ENCODE measurements at places on chromosomes 7 and 10. TPM values are rescaled to one million over a fixed set of nuclear protein-coding genes. Genes with fewer than 3 reads are reported as not detected.

DNA sequence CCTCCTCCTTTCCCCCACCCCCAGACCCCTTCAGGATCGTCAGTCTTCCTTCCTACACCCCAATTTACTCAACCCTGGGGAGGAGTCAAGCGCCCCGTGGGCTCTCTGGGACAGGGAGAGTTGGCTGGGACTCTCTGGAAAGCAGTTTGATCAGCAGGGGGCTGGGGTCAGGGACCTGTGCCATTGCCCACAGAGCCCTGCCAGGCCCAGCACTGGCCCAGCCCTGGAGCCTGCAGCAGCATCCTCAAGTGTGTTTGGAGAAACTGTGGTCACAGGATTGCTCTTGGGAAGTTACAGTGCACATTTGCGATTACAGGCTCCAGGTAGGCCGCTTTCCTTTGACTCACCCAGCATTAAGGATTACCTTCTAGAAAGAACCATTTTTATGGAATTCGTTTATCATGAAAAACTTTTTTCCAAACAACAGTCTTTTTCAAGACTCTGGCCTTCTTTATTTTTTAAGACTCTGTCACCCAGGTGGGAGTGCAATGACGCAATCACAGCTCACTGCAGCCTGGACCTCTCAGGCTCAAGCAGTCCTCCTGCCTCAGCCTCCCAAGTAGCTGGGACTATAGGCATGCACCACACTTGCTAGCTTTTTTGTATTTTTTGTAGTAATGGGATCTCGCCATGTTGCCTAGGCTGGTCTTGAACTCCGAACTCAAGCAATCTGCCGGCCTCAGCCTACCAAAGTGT is 50.7 kb downstream of the CHST3 start:
- DNase-seq: no peak
- H3K4me3 ChIP-seq: no peak overlapping the region
- no peaks in the 10 kb centered on the region for H3K36me3 ChIP-seq
- no peaks in the 10 kb centered on the region for H3K4me1 ChIP-seq

DNA sequence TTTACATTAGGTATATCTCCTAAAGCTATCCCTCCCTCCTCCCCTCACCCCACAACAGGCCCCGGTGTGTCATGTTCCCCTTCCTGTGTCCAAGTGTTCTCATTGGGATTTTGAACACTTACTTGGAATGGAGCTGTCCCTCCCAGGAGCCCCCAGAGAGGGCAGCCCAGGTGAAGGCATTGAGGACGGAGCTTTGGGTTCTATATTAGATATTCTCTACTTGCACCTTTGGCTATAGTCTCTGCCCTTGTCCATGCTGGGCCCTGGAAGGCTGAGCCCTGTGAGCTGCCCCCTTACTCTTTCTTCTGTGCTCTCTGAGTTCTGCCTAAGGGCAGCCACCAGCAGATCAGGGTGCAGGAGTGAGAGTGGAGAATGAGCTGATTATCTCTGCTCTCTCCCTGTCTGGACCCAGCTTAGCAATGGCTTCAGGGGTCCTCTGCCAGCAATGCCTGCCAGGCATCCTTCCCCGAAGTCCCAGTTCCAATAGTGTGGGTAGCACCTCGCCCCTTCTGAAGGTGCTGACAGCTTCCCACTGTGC is 11.2 kb downstream of the ADRA2A start:
- no peak overlapping the region for H3K4me3 ChIP-seq
- no peaks in the 10 kb centered on the region for H3K36me3 ChIP-seq
- H3K4me1 ChIP-seq: no peaks in the 10 kb centered on the region
- DNase-seq: no peak
- no peaks in the 10 kb centered on the region for H3K27me3 ChIP-seq

GRCh38 chr10:98453729-98454128 is 7.0 kb upstream of the HPS1 start:
- H3K27me3 ChIP-seq: no peaks in the 10 kb centered on the region
- H3K4me3 ChIP-seq: no peak overlapping the region
- H3K36me3 ChIP-seq: no peaks in the 10 kb centered on the region

DNA sequence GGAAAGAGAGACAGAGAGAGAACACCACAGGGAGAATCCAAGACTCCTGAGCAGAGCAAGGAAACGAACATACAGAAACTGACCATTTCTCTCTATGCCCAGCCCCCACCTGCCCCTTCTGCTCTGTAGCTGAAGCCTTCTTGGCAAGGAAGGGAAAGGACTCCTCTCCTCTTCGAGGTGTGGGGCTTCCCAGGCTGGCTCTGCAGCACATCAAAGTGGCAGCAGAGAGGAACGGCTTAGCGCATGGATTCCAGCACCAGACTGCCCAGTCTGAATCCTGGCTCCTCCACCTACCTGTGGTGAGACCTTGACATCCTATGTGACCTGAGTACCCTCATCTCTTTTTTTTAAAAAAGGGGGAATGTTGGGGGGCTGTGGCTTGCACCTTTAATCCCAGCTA is 69.4 kb downstream of the SH3PXD2A start:
- DNase-seq: no peak
- no peaks in the 10 kb centered on the region for H3K36me3 ChIP-seq
- no peaks in the 10 kb centered on the region for H3K27me3 ChIP-seq
- H3K27ac ChIP-seq: no peak overlapping the region
- peaks cover 7% of the 10 kb centered on the region for H3K4me1 ChIP-seq

The FZD8 gene
- polyA plus RNA-seq: not detected

The RADIL gene
- polyA plus RNA-seq: 0.04 TPM

The NPY4R gene
- polyA plus RNA-seq: not detected
